ENCODE measurements at places on chromosomes 7 and 10.

GRCh38 chr10:86690231-86690630 is 21.9 kb downstream of the LDB3 start:
- DNase-seq, result no peak

DNA sequence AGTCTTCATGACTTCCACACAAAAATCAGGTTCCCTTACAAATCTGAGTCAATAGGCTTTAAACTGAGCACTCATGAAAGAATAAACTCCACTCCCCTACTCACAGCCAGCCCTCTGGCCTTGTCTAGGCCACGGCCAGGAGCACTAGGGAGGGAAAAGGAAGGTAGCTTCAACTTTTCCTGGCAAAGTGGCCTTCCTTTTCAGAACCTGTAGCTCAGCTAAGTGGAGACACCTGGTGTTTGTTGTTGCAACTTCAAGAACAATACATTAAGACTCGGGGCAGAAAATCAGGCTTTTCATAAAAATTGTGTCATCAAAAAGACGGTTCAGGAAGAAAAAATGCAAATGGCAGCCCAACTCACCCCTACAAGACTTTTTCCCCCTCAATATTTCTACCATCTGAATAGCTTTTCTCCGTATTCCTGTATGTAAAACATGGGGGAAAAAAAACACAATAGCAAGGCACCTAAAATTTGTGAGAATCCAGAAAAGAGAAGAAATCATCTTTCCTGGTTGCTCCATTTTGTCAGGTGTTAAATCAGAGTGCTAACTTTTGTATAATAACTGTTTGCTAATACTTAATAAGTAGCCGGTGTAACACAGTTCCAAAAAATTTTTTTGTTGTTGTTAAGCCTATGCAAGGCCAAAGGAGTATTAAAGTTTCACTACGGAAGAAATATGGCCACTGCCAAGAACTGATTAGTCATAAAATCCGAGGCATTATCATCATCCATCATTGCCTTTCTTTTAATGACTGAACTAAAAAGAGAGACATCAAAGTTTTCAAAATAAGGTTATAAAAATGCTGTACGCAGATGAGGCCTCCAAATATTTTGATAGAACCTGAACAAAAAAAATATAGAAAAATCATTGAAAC is 66.2 kb upstream of the ARID5B start:
- peak; percentile 75 for DNase-seq

- DNase-seq, result no peak
Observed at GRCh38 chr7:155667241-155667829, 22.9 kb downstream of the RBM33 start.

- no peak for DNase-seq
Observed at GRCh38 chr7:157945401-157945800, 608.6 kb downstream of the DNAJB6 start.

Data from epithelial cell of esophagus (primary cell).